ENCODE measurements at places on chromosomes 12 and 14. TPM values are rescaled to one million over a fixed set of nuclear protein-coding genes. Genes with fewer than 3 reads are reported as not detected.

PTCSC3 gene
- polyA plus RNA-seq: not detected

GEMIN2 gene
- polyA plus RNA-seq: 26.7 TPM

ZNF268 gene
- 34.3 TPM for polyA plus RNA-seq

LRRC10 gene
- polyA plus RNA-seq: not detected

TPH2 gene
- 0.22 TPM for polyA plus RNA-seq

TSPAN19 gene
- 0.52 TPM for polyA plus RNA-seq

DNA sequence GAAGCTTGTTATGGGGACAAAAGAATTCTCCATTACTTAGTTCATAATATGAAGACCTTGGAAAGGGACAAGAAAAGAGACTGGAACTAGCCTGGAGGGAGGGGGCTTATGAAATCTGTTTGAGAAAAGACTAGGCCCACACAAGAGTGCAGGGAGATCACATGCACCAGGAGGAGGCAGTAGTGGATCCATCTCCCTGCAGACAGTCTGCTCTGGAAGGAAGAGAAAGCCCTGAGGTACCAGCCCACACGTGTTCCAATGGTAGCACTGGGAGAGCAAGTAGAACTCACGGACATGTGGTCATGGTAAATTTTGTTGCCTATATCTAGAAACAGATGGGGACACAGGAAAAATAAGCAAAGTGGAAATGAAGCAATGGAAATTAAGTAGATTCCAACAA, 445.4 kb downstream of the SOX5 start:
- DNase-seq: no peak

DNA sequence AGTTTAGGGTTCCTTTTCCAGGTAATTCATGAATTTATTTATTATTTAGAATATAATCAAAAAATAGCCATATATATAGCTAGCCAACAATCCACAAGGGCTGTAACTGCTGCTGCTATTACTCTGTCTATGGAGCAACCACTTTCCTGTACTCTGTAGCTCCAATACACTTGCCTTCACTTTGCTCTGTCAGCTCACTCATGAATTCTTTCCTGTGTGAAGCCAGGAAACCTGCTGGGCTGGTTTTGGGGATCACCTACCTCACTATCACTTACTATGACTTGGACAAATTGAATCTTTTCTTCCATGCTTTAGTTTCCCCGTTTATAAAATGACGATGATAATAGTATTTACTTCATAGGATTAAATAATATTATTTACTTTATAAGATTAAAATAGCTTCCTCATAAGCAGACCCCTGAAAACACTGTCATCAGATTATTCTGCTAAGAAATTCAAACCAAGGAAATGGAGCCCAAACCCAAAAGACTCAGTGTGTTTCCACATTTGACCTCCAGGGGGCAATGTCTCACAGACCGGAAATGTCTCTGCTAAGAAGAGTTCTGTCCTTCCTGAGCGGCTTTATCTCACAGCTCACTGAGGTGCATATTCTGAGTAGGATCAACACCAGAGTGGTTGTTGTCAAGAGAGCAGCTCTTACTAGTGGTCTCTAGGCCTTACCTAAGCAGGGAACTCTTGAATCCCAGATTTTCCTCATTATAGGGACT, 457.1 kb downstream of the DAD1 start:
- no peak for DNase-seq

DNA sequence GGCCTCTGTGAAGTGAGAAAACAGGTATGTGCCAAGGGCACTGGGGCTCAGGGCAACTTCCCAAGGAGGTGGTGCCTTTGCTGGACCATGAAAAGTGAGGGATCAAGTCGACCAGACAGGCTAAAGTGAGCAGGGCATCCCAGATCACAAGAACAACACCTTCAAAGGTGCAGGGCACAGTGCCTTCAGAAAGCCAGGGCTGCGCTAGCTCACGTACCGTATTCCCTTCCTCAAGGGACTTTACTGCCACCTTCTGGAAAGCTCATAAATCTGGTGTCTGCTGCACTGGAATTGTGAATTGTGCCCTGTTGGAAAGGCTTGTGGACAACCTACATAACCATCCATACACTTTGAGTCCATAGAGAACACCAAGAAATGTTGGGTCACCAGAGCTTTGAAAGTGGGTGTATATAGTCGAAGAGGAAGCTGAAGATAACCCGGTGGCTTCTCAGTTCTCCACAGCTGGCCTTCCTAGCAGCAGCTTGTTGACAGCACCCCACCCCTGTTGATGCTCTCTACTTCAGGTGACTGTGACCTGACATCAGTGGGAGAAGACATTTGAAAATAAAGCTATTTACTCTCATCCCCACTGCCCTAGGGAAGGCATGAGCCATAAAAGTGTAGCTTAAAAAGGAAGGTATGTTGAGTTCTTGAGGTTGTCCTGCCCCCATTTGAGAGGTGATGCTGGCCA, 24.5 kb downstream of the FIGNL2 start:
- no peak for DNase-seq

DNA sequence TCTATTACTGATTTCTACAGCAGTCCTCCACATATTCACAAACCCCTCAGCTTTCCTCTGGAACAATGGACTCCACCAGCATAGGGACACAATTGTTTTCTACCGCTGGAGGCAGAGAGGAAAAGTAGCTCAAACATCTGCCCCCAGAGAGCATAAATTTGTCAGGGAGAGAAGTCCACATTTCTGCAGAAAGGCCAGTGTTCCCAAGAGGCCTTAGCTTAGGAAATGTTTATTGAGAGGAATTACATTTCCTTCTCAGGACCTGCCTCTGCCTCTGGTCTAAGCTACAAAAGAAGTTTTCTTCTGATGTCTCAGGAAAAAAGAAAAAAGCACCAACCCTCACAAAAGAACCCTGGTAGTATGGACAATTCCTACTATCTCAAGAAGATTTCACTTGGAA, 217.8 kb upstream of the BMP4 start:
- DNase-seq: no peak

GRCh38 chr12:77878901-77879300, 48.2 kb downstream of the NAV3 start:
- DNase-seq: no peak

DNA sequence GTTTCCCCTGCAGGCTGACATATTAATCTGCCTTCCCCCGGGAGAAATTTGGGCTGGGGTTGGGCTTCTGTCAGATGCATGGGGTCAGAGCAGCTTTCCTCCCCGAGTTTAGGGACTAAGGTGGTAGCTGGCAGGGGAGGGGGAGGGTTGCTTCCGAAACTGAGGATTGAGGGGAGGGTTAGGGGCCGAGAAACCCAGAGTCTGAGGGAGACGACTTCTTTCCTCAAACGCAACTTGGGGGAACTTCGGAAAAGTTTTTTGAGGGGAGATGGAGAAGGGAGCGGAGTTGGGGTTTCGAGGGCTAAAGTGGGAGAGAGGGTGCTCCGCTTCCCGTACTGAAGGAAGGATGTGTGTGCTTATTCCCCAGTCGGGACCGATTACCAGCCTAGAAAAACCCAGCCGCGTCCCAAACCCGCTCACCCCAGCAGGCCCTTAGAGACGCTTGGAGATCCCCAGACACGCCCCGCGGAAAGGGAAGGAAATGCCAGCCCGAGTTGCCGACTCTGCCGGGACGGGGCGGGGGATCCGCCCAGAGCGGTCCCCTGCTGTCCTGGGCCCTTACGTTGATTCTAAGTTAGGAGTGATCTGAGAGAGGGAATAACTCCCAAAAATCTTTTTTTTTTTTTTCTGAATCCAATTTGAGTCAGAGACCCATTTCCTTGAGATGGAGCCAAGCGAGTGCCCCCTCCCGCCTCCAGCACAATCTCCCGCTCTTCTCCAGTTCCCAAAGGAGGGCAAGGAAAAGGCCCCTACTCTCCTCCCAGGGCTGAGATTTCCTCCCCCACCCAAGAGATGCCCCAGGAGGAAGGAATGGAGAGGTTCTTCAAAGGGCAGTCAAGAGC, 61.9 kb downstream of the SMUG1 start:
- no peak for DNase-seq
